Psoas muscle (tissue), 8 donors: ENCODE measurements at places on chromosomes 12 and 14.

GRCh38 chr14:97920201-97920600, 1123.0 kb downstream of the VRK1 start:
- H3K27me3 ChIP-seq: no peaks in the 10 kb centered on the region
- no peaks in the 10 kb centered on the region for H3K4me1 ChIP-seq

DNA sequence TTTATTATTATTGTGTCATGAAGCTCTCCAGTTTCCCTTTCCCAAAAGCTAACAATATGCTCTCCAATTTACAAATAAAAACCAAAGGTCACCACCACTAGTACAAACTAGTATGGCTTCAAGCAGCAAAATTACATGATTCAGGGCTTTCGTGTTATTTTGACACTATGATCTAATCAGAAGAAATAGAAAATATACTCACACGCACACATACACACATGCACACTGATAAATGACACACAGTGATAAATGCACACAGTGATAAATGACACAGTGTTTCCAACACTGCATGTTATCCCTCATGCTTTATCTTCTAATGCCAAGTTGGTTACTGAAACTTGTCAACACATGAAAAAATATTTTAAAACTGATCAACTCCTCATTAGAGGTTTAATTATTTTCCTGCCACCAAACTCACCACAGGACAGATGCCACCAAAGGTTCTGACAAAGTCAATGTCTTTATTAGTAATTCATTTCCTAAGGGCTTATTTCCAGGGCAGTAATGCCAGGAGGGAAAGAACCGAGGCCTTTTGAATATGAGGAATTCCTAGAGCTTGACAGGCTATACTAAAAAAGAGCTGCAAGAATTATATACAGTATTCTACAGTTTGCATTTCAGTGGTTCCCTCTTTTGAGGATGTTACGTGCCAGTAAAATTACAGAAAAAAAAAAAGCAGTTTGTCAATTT, 82.4 kb downstream of the PPP2R5E start:
- peak overlapping the region; percentile 48 for H3K27ac ChIP-seq
- no peak for DNase-seq
- no peak overlapping the region for H3K4me3 ChIP-seq
- peaks cover 18% of the 10 kb centered on the region for H3K4me1 ChIP-seq

- H3K27me3 ChIP-seq: no peaks in the 10 kb centered on the region
- H3K36me3 ChIP-seq: peaks cover 50% of the 10 kb centered on the region
- H3K27ac ChIP-seq: no peak overlapping the region
- no peak for DNase-seq
- H3K4me3 ChIP-seq: no peak overlapping the region
Observed at GRCh38 chr14:77554207-77554606, 55.6 kb upstream of the ISM2 start.

- no peaks in the 10 kb centered on the region for H3K27me3 ChIP-seq
- peak overlapping the region; percentile 88 for H3K27ac ChIP-seq
- H3K36me3 ChIP-seq: no peaks in the 10 kb centered on the region
- peak overlapping the region; percentile 26 for H3K4me3 ChIP-seq
- H3K4me1 ChIP-seq: peaks cover 69% of the 10 kb centered on the region
Observed at GRCh38 chr14:55301437-55302121, 30.4 kb downstream of the FBXO34 start.

- no peaks in the 10 kb centered on the region for H3K4me1 ChIP-seq
- no peaks in the 10 kb centered on the region for H3K36me3 ChIP-seq
- DNase-seq: no peak
- H3K27ac ChIP-seq: no peak overlapping the region
Observed at GRCh38 chr12:131455218-131455506, 255.7 kb upstream of the SFSWAP start.

DNA sequence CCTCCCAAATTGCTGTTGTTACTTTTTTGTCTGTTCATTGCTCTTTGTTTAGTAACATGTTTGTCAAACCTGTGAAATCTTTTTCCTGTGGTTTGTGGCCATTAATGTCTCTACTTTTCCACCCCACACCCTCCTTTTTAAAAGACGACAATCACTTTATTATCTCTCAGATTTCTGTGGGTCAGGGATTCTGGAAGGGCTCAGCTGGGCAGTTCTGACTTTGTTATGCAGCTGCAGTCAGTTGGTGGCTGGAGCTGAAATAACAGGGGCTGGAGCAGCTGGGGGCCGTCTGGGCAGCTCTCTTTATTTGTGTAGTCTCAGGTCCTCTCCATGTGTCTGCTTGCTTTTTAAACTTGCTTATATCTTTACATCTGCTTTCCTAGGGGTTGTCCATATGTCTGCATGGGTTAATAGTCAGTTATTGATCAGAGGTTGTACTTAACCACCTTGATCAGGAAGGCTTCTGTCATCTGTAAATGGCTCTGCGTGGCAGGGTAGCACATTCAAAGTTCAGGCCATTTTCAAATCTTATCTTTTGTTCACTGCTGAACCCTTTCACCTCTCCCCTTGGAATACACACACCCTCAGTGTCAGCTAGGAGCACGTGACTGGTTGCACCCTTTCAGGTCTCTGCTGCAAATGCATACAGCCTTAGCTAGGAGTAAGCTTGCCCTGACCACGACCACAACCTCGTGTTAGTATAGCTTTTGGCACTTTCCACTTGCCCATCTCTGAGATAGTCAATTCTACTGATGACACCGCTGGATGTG, 27.9 kb downstream of the BORCS5 start:
- no peaks in the 10 kb centered on the region for H3K36me3 ChIP-seq
- DNase-seq: no peak
- no peak overlapping the region for H3K4me3 ChIP-seq
- H3K27ac ChIP-seq: no peak overlapping the region

- H3K4me1 ChIP-seq: peaks cover 10% of the 10 kb centered on the region
- peak within 1 kb of the TSS; percentile 62 for H3K4me3 ChIP-seq
- DNase-seq: no peak
- H3K36me3 ChIP-seq: no peaks in the 10 kb centered on the region
- H3K27ac ChIP-seq: no peak within 1 kb of the TSS
Observed at GRCh38 chr14:90061685-90062126, at the start of gene KCNK13. Gene KCNK13 (plus strand): TSS chr14:90061994. CDS start chr14:90062206, 212 bp downstream.

DNA sequence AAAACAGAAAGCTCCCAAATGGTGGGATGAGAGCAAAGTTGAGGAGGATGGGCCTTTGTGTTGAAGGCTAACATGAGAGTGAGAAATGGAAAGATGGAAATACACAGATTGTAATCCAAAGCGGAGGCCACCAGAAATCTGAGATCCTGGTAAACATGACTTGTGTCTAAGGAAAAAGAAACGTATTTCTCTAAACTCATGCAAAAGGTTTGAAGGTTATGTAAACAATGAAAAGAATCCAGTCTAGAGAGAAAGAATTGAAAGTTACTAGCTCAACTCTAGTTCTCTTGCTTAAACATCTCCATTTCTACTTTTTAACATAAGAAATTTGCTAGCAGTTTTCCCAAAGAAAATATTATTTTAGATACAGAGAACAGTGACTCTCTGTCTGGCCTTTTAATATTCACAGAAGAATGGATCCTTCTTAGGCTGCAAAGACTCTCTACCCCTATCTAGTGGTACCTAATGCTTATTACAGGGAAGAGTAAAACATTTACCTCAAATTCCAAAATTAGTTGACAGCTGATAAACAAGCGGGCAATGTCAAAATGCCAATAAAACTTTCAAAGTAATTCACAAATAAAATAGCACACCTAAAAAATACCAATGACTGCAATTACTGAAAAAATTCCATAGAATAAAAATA, 75.8 kb upstream of the SOX5 start:
- DNase-seq: no peak
- H3K27ac ChIP-seq: no peak overlapping the region
- H3K4me1 ChIP-seq: no peaks in the 10 kb centered on the region

DNA sequence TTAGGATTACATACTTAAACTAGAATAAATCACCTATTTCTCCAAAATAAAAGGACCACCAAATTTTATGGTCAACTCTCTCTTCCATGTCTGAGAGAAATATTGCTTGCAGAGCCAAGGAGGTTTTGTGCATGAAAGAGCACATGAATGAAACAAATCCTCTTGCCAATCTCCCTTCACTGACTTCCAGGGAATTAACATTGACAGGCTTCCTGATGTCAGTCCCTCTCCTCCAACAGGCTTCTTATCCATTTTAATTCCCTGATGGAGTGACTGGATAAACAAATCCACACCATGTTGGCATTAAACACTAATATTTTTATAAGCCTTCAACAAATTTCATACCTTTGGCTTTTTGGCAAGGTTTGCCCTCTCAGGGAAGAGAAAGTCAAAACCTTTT, 45.3 kb upstream of the CNTN1 start:
- no peak for DNase-seq
- no peaks in the 10 kb centered on the region for H3K27me3 ChIP-seq
- no peaks in the 10 kb centered on the region for H3K4me1 ChIP-seq
- no peak overlapping the region for H3K4me3 ChIP-seq
- H3K36me3 ChIP-seq: no peaks in the 10 kb centered on the region

- no peaks in the 10 kb centered on the region for H3K4me1 ChIP-seq
- no peak overlapping the region for H3K4me3 ChIP-seq
- no peak for DNase-seq
- no peak overlapping the region for H3K27ac ChIP-seq
- no peaks in the 10 kb centered on the region for H3K36me3 ChIP-seq
- H3K27me3 ChIP-seq: no peaks in the 10 kb centered on the region
Observed at GRCh38 chr12:92061061-92061460, 84.6 kb downstream of the BTG1 start.

GRCh38 chr12:132602572-132603239, 7.7 kb downstream of the LRCOL1 start:
- peak overlapping the region; percentile 56 for H3K4me3 ChIP-seq
- no peaks in the 10 kb centered on the region for H3K4me1 ChIP-seq
- H3K27me3 ChIP-seq: peaks cover 20% of the 10 kb centered on the region
- DNase-seq: no peak

DNA sequence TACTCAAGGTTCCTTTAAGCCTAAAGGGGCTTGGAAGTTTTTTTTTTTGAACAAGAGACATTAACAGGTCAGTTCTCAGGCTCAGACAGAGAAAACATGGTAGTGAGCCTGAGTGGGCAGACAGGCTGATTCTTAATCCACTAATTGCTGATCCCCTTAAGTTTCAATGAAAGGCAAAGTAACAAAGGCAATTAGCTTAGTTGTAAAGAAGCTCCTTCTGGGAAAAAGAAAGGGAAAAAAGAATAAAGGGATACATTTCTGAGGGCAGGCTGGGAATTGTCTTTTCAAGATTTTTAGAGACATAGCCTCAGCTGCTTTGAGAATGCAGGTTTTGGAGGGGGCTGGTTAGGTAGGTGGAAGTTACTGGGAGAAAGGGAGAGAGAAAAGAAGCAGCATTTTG, 133.8 kb downstream of the CFAP54 start:
- no peaks in the 10 kb centered on the region for H3K36me3 ChIP-seq
- H3K27ac ChIP-seq: no peak overlapping the region
- H3K27me3 ChIP-seq: no peaks in the 10 kb centered on the region
- no peak overlapping the region for H3K4me3 ChIP-seq
- H3K4me1 ChIP-seq: no peaks in the 10 kb centered on the region

DNA sequence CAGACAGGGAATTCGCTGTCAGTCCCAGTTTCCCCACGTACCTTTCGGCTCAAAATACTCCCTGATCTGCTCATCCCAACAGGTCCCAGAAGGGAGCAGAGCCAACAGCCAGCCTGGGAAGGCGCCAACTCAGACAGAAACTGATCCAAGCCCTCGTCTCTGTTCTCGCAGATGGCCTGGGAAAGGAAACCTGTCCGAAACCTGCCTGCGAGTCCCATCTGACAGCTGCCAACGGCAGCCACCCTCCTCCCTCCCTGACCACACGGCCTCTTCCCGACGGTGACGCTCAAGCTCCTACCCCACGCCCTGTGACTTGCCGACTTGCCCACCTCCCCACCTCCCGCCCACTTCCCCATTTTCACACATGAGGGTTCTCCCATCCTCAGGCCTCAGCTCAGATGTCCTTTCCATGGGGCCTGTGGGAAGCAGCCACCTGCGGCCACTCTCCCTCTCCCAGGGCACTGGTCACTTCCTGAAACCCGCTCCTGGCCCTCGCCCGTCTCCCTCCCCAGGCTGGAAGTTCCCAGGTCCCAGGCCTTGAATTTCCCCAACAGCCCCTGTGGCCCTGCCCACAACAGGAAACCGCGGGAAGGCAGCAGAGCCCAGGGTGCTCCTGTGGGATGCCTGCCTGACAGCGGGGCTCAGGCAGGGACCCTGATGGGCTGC, 60.9 kb upstream of the FBRSL1 start:
- H3K4me1 ChIP-seq: no peaks in the 10 kb centered on the region
- no peaks in the 10 kb centered on the region for H3K36me3 ChIP-seq
- H3K27me3 ChIP-seq: no peaks in the 10 kb centered on the region
- H3K27ac ChIP-seq: no peak overlapping the region
- DNase-seq: no peak

DNA sequence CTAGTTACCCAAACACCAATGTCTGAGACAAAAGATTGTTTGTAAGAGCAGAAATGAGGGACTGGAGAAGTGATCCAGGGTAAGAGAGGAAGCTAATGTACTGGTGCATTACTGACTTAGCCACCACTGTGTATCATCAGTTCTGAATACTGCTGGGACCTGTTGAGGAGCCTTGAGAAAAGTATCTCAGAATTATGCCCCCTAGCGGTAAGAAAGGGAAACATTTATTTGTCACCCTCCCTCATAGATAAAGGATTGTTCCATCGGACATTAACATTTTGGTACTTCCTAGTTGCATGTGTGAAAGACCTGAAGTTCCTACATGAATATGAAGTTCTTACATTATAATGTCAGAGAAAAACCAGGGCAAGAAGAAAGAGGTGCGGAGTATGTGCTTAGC, 612.5 kb downstream of the FSCB start:
- H3K4me1 ChIP-seq: no peaks in the 10 kb centered on the region
- H3K4me3 ChIP-seq: no peak overlapping the region
- no peaks in the 10 kb centered on the region for H3K27me3 ChIP-seq
- H3K27ac ChIP-seq: no peak overlapping the region

DNA sequence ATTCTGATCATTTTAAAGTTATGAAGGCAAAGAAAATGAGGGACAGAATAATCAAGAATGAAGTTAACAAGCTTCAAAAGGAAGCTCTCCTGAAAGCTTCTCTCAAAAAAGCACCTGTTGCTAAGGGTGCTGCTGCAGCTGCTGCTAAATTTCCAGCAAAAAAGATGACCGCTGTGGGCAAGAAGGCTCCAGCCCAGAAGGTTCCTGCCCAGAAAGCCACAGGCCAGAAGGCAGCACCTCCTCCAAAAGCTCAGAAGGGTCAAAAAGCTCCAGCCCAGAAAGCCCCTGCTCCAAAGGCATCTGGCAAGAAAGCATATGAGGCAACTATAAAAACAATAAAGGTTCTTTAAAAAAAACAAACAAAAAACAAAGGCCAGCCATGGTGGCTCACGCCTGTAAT, 52.7 kb upstream of the NR2C1 start:
- H3K27me3 ChIP-seq: no peaks in the 10 kb centered on the region
- no peak overlapping the region for H3K4me3 ChIP-seq
- no peak overlapping the region for H3K27ac ChIP-seq

GRCh38 chr14:58107947-58108552, 44.0 kb downstream of the ARMH4 start:
- no peak overlapping the region for H3K4me3 ChIP-seq
- no peak for DNase-seq
- no peak overlapping the region for H3K27ac ChIP-seq
- H3K4me1 ChIP-seq: no peaks in the 10 kb centered on the region
- H3K36me3 ChIP-seq: no peaks in the 10 kb centered on the region
- H3K27me3 ChIP-seq: no peaks in the 10 kb centered on the region

- no peaks in the 10 kb centered on the region for H3K36me3 ChIP-seq
- H3K27me3 ChIP-seq: peaks cover 2% of the 10 kb centered on the region
- no peak overlapping the region for H3K4me3 ChIP-seq
- no peaks in the 10 kb centered on the region for H3K4me1 ChIP-seq
- no peak for DNase-seq
Observed at GRCh38 chr12:130029151-130029550, 125.3 kb upstream of the TMEM132D start.
